ENCODE measurements at places on chromosomes 6 and 20.

GRCh38 chr6:113184736-113185135, 672.4 kb upstream of the MARCKS start:
- no peak for DNase-seq

GRCh38 chr6:9540534-9541126, 874.2 kb downstream of the TFAP2A start:
- no peak for DNase-seq

GRCh38 chr6:20879121-20879520, 344.9 kb downstream of the CDKAL1 start:
- no peak for DNase-seq

DNA sequence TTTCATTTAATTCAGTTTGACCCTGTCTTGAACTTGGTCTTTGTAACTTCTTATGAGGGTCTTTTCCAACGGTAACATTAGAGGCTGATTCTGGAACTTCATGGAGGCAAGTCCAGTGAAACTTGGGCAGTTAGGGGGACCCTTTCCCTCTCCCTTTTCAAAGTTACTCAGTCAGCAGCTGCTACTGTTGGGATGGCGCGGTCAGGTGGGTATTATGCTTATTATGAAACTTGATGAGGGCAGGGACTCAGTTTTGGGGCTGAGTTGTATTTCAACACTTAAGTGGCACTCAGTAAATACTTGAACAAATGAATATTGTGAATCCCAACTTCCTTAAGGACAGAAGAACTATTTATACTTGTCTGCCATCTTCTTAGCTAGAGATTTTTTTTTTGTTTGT, 20.8 kb downstream of the TOP1 start:
- no peak for DNase-seq

- DNase-seq, result no peak
Measured at GRCh38 chr6:16630026-16630643, 131.1 kb downstream of the ATXN1 start.
